ENCODE measurements at places on chromosomes 6 and 20.

DNA sequence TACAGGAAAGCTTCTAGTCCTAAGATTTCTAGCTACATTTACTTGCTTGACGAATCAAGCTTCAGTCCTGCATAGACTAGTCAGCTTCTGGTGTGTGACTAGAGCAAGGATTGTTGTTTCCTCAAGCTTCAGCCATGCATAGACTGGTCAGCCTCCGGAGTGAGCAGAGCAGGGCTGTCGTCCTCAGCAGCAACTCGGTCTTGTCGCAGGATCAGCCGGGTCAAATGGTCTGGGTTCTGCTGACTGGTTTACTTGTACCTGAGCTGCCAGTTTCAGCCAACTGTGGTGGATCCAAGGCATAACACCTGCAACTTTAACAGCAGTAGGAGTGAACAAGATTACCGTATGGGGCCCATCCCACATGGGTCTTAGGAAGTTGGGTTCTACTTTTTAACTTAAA, 10.8 kb upstream of the GMPR start:
- no peak for DNase-seq

DNA sequence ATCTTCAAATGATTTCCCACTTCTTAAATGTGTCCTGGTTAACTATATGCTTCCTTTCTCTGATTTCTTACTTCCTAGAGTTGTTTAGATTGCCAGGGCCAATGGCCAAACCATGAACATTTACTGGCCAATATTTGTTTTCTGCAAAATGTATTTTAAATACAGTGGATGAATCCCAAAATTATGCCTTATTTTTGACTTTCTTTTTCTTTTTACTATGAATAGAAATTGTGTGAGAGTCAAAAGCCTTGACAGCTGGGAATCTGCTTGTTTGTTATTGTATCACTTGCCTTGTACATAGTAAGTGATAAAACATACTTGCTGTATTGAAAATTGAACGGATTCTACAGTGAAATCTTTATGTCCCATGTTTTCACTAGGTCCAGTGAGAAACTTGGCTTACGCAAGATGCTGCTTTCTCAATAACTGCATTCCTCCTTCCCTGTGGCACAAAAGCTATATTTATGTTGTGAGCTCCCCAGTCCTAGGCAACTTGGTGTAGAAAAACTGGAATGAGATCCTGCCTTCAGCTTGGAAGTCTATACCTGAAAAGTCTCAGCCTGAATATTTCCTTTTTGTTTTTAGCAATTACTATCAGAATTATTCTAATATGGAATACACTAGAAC, 295.2 kb downstream of the EPHA7 start:
- no peak for DNase-seq

DNA sequence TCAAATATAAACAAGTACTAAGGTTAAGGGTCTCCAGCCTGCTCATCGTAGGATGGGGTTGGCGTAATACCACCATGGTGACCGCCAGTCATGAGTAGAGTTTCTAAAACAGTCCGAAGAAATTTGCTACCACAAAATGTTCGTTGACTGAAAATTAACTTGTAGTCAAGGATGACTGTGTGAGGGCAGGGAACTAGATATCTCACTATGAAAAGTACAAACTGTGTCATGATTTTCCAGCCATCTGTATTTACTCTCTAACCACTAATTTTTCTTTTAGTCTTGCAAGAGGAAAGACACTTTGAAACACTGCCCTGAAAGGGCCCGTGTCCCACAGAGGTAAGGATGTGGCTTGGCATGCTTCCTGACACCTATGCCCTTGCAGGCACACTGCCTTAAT, 99.7 kb downstream of the IRF4 start:
- DNase-seq, result no peak

- no peak for DNase-seq
These were observed 83.1 kb downstream of the MRPL14 start for GRCh38 chr6:44044154-44044539.

GRCh38 chr6:119276211-119276610, 73.3 kb downstream of the MAN1A1 start:
- no peak for DNase-seq

- no peak for DNase-seq
These were observed 323.4 kb downstream of the BTBD3 start for GRCh38 chr20:12241065-12241464.

- DNase-seq, result no peak
These were observed 10.9 kb downstream of the SPAG4 start for GRCh38 chr20:35626386-35627001.

GRCh38 chr6:82959385-82959941, 106.2 kb downstream of the UBE3D start:
- DNase-seq, result no peak

GRCh38 chr20:31842471-31843157, 2.8 kb downstream of the FOXS1 start:
- no peak for DNase-seq

- DNase-seq, result no peak
These were observed 123.1 kb downstream of the KLHL32 start for GRCh38 chr6:97047473-97048201.

- no peak for DNase-seq
These were observed 49.9 kb upstream of the PBOV1 start for GRCh38 chr6:138267971-138268895.

GRCh38 chr6:137839076-137839475, 28.0 kb upstream of the TNFAIP3 start:
- DNase-seq, result no peak

DNA sequence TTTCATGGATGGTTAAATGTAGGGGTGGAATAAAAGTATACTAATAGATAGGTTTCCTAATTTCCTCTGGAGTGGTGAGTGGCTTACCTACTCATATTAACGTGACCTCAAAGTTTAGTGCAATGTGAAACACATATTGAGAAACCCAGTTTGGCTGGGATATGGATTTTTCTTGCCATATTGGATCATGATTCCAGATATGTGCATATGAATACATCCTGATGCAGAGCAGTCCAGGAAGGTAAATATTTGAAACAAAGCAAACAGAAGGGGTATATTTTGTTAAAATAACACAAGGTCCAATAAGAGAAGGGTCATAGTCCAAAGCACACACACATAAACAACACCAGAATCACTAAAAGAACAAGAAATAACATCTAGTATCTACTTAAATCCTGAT, 608.1 kb downstream of the PKHD1 start:
- DNase-seq, result no peak

DNA sequence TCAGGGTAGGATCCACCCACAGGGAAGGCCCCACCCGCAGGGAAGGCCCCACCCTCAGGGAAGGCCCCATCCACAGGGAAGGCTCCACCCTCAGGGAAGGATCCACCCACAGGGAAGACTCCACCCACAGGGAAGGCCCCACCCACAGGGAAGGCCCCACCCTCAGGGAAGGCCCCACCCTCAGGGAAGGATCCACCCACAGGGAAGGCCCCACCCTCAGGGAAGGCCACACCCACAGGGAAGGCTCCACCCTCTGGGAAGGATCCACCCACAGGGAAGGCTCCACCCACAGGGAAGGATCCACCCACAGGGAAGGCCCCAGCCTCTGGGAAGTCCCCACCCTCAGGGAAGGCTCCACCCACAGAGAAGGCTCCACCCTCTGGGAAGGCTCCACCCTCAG, 40.5 kb downstream of the KCNQ2 start:
- DNase-seq, result no peak

DNA sequence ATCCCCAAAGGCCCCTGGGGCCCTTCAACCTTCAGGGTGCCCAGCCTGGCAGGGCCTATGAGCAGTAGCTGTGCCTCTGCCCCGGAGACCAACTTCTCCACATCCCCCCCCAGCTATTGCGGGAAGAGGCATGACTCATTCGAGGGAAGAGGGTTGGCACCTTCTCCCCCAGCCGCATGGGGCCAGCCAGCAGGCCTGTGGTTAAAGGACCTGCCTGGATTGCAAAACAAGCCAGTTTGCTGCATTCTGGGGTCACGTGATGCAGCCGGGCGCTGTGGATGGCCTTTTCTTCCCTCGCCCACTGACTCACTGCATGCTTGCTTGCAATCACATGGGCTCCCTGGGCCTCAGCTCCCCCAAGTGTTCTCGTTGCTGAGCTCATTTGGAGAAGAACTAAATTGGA, 182.5 kb downstream of the MAFB start:
- no peak for DNase-seq

DNA sequence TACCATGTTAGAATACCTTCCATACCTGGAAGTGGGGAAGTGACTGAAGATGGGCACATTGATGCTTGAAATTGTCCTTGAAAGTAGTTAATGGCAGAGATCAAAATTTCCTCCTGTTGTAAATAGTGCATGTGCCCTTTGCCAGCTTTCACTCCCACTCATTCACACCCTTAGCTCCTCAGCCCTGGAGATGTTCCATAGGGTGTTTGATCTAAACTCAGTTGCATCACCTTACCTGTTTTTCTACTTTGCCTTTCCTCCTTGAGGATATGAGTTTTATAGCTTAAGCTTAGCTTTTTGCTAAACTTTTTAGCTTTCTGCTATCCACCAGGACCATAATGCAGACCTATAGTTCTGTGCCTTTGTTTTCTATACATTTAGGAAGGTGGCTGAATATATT, 69.0 kb downstream of the CEP57L1 start:
- no peak for DNase-seq

GRCh38 chr6:55528624-55529023, 50.4 kb downstream of the HMGCLL1 start:
- DNase-seq, result no peak

GRCh38 chr6:79872986-79873385, 74.4 kb downstream of the ELOVL4 start:
- DNase-seq, result no peak

DNA sequence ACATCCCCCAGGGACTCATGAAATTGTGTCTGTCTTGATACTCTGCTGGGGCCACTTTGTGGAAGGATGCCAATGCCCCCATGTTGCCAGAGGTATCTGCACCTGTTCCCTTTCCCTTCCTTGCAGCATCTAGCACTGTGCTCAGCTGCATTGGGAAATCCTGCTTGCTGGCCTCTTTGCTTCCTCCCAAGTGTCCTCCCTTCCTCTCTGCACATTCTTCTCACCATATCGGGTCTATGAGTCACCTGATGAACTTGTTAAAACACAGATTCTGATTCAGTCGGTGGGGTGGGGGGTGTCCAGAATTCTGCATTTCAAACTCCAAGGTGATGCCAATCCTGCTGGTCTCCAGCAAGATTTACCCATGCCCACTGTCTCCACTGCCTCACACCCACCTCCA, 467.8 kb downstream of the PTPRT start:
- no peak for DNase-seq

DNA sequence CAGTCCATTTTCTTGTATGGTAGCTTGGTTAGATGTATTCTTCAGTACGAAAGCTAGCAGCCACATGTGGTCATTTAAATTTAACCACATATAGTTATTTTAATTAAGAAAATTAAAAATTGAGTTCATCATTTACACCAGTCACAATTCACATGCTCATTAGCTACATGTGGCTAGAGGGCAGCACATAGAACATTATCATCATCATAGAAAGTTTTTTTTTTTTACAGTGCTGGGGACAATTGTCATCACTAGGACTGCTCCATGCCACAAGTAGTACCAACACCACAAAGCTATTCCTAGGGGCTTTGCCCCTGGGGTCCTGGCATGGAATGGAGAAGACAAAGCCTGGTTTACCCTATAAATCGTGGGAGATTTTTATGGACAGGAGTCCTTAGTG, 30.5 kb downstream of the PLCB4 start:
- DNase-seq, result no peak

DNA sequence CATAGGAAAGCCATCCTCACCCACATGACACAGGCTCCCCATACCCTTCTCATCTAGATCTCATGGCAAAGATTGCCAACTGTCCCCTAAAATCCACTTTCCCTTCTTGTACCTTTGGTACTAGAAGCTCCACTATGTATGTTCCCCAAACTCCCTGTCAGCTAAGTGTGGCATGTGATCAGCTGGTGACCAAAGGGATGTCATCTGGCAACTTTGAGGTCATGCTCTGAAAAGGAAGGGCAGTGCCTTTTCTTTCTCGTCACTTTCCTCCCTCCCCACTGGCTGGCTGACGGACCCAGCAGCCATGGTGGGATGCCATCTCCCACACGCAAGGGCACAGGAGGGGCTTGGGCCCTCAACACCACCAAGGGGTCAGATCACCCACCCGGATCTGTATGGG, 23.8 kb upstream of the TAF8 start:
- no peak for DNase-seq

DNA sequence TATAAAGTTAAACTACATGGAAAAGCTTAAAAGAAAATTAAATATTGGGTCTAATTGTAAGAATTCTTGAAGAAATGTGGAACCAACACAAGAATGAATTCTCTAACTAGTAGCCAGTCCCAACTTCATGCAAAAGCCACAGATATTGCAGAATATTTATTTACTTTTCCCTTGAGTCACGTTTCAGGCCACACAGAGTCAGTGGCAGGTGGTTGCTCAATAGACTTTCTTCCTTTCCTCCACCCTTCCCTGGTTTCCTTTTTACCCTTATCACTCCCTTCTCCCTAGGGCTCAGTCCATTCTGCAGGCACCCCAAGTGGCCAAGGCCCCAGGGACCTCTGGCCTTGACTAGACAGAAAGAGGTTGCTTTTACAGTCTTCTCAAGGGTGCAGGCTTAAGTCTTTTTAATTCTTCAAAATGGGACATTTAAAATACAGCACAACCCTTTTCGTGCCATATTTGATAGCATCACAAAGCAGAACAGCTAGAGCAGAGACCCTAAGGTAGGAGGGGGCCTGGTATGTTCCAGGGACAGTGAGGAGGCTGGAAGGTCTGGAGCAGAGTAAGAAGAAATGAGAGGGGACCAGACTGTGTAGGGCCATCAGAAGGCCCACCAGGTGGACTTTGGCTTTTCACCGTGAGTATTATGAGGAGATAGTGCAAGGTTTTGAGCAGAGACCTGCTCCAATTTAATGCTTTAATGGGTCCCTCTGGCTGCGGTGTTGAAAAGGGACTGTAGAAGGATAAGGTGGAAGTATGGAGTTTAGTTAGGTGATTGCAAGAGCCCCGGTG, 65.0 kb downstream of the HDDC2 start:
- no peak for DNase-seq

GRCh38 chr20:25408170-25408547, 686 bp downstream of the GINS1 start:
- no peak for DNase-seq

DNA sequence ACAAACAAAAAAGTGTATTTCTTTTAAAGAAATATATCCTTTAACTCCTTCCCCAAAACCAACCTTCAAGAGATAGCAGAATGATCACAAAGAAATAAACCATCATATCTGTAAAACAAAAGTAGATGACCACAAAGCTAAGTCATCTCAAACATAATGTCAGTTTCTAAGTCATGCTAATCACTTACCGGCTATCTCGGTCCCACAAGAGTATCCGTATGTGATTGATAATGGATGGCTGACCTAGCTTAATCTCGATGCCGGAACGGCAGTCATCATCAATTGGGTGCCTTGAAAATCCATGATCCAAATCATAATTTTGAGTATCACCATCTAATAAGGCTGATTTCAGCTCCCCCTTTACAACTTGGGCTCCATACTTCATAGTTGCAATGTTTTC, 59.7 kb downstream of the BTBD9 start:
- no peak for DNase-seq

GRCh38 chr20:23449421-23449820, 3.3 kb downstream of the CST11 start:
- no peak for DNase-seq

- DNase-seq, result no peak
These were observed 288.7 kb downstream of the KIF16B start for GRCh38 chr20:16284385-16285100.

- no peak for DNase-seq
These were observed 419.3 kb upstream of the HS3ST5 start for GRCh38 chr6:114762145-114762544.
